Sigmoid colon (tissue), 7 donors: ENCODE measurements at places on chromosomes 5 and 9. TPM values are rescaled to one million over a fixed set of nuclear protein-coding genes. Genes with fewer than 3 reads are reported as not detected.
A peak's percentile ranks its signal among the peaks of the same experiment; 100 is the strongest.

NIPAL4 gene
- total RNA-seq, result 2.8 TPM

SLC25A2 gene
- 0.81 TPM for total RNA-seq

IFNB1 gene
- total RNA-seq, result not detected

SPATA31E1 gene
- not detected for total RNA-seq

RNF180 gene
- 23.9 TPM for total RNA-seq

HRCT1 gene
- 5.4 TPM for total RNA-seq

DNA sequence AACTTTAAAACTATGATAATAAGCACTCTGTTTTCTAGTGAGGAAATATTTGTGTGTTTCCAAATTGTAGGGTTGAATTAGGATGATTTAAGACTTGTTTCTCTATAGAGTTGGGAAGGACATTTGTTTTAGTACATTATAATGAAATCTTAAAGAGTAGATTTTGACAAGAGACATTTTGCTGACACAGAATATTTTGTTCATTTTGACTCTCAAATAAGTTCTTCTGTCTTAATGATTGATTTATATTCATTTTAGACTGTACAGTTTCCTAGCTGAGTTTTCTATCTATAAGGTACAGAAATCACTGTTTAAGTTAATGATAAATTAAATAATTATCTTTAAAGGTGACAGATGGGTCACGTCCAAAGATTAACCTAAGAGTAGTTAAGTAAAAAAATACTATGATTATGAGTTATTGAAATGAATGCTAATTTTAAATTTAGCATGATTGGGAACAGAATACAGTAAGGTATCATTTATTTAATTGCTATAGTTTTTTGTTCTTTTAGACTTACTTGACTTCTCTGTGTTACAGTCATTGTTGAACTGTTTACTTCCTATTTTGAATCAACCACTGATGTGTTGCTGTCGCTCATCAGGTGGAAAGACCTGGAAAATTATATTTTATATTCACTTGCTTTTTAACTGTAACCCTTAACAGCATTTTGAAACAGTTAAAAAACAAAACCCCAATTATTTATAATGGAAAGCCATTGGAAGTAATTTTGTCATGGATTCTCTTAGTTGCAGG is 19.5 kb downstream of the PBX3 start:
- DNase-seq, result no peak

DNA sequence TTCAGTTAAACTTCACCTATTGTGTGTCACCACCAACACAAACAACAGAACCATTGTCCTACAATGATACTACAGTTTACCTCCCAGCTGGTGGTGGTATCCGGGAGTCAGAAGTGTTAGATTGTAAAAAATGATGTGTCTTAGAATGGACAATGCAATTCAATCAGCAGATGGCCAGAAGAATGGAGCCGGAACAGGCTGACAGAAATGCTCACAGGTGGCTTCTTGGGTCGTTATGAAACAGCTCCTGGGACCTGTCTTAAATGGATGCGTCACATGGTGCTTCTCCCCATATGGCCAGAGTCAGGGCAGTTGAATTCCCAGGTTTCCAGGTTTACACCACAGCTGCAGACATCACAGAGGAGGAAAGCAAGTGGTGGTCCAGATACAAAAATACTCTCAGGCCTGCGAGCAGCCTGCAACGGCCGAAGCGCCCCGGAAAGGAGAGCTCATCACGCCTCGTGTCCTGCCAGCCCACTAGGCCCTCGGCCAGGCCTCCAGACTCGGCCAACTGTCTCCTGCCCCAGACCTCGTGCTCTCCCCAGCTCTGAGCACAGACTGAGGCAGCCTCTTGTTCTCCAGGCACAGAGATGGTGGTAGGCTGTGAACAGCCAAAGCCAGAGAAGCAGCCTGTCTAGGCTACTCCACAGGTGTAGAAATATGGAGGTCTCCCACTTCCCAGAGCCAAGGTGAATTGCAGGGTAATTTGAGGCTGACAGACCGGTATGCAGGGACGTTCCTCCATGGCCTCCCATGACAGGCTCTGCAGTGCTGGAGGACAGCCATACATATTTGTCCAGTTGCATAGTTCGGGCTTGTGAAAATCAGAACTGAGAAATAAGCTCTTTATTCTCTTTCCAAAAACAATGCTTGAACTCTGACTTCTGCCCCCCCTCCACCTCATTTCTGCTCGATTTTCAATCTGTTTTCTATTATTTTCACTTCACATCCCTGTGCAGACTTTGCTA is 98.5 kb upstream of the SPATA31C2 start:
- DNase-seq, result peak; percentile 78

- DNase-seq, result no peak
Observed at GRCh38 chr5:58043032-58043945, 416.6 kb downstream of the PLK2 start.

- no peak for DNase-seq
Observed at GRCh38 chr9:78248635-78249034, 12.8 kb downstream of the CEP78 start.

DNA sequence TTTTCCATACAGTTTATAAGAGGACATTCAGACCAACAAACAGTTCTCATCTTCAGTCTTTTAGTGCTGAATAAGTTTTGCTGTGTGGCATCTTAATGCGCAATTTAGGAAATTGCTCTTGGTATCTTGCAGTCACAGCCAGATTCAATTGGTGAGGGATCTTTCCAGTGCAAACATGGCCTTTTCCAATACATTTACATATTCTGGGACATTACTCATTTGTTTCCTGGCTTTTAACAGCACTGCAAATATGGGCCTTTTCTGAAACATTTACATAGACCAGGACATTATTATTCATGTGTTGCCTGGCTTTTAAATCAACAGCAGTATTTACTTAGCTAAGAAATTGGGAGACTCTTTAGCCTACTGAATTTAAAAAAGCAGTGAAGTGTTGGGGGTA is 22.7 kb downstream of the ANKRD33B start:
- no peak for DNase-seq

GRCh38 chr9:2017331-2018161 is 2.4 kb downstream of the SMARCA2 start:
- peak; percentile 88 for DNase-seq

GRCh38 chr5:135318924-135319323 is 80.1 kb downstream of the MACROH2A1 start:
- no peak for DNase-seq

DNA sequence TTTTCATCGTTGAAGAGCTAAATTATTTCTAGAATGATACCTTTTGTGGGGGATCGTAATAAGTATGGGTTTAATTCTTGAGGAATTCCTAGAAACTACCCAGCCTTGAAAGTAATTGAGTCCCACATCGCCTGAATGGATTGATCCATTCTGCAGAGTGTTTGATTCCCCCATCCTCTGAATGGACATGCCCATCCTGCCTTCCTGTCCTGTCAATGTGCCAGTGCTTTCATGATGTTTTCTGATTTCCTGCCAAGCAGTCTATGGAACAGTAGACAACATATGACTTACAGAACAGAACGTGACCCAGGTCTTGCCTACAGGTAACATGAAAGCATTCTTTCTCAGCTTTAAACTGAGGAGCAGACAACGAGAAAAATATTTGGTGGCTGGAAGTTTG is 319.2 kb downstream of the DRD1 start:
- DNase-seq, result no peak

GRCh38 chr5:38265546-38266179 is 7.3 kb downstream of the EGFLAM start:
- no peak for DNase-seq

DNA sequence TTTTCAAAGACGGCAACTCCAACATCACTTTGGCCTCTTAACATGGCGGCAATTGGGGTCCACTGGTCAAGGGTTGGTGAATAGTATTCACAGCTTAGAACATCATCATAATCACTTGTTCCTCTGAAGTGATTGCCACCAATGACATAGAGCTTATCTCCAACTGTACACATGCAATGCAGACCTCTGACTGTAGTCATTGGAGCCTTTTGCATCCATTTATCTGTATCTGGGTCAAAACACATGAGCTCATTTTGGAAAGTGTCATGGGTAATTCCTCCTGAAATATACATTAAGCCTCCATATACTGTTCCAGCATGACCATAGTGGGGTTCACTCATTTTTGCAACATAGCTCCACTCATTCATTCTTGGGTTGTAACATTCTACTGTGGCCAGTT is 2.0 kb downstream of the KLHL9 start:
- no peak for DNase-seq

GRCh38 chr5:31194468-31194813 is 955 bp downstream of the CDH6 start:
- no peak for DNase-seq

DNA sequence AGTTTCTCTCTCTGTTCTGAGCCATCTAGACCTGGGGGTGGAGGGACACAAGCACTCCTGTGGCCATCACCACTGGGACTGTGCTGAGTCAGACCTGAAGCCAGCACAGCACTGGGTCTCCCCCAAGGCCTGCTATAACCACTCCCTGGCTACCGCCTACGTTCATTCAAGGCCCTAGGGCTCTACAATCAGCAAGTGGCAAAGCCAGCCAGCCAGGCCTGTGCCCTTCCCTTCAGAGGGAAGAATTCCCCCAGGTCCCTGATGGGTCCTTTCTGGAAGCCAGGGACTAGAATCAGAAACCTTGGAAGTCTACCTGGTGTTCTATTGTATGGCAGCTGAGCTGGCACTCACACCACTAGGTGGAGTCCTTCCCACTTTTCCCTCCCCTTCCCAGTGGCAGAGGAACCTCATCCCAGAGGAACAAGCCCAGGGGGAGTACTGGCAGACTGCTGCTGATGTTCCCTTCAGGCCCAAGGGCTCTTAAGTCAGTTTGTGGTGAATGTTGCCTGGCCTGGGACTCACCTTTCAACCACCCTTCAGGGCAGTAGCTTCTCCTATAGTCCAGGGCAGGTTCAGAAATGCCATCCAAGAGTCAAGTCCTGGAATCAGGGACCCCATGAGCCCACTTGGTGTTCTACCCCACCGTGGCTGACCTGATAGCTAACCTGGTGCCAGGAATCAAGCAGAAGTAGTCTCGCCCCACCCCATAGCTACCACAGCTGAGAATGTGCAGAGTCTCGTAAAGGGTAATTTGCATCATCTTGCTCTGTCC is 20.0 kb downstream of the JMY start:
- DNase-seq, result no peak

DNA sequence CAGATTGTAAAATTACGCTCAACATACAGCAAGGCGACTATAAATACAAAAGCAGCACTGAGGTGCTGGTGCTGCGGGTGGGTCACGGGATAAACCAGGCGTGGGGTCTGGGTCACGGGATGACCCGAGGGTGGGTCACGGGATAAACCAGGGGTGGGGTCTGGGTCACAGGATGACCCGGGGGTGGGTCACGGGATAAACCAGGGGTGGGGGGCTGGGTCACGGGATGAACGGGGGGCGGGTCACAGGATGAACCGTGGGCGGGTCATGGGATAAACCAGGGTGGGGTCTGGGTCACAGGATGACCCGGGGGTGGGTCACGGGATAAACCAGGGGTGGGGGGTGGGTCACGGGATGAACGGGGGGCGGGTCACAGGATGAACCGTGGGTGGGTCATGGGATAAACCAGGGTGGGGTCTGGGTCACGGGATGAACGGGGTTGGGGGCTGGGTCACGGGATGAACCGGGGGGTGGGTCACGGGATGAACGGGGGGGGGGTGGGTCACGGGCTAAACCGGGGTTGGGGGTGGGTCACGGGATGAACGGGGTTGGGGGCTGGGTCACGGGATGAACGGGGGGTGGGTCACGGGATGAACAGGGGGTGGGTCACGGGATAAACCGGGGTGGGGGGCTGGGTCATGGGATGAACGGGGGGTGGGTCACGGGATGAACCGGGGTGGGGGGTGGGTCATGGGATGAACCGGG is 30.2 kb upstream of the SLC9A3 start:
- peak; percentile 5 for DNase-seq

- DNase-seq, result peak; percentile 67
Observed at GRCh38 chr9:36873247-36873875, 160.7 kb downstream of the PAX5 start.

DNA sequence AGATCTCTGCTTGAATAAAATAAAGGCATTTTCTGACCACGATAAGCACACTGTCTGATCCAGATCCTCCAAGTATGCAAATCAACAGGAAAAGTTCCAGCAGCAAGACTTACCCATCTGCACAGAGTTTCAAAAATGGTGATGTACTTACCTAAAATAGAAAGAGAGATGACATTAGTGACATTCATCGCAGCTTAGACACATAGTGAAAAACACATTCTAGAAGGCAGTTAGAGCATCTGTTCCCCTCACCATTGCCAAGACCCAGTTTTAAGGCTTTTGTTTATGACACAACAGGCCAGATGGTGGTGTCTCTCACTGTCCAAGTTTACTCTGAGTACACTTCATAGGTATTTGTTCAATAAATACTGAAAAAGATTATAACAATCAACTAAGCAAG is 207.7 kb downstream of the PDE4D start:
- DNase-seq, result no peak

DNA sequence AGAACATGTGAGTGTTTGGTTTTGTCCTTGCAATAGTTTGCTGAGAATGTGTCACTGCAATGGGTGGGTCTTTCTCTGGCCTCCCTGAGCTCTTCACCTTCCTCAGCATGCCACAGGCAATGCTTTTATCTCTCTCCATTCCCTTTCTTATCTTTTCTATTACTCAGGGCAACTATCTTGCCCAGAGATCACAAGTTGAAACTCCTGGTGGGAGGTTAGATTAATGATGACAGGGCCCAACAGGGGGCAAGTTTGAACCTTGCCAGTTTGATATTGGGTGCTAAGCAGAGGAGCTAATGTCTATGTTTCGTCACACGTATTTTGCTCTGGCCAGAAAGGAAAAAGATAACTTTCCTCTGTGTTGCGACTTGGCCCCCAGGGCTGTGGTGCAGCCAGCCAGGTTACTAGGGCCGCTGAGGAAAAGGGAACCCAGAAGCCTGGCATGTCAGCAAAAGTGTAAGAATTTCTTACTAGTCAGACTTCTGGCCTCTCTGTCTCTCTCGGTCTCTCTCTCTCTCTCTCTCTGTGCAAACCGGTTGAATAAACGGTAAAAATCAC is 299.3 kb upstream of the POU5F2 start:
- no peak for DNase-seq

- no peak for DNase-seq
Observed at GRCh38 chr5:147240266-147240985, 5.6 kb downstream of the STK32A start.
